ENCODE measurements at places on chromosomes 6 and 20. TPM values are rescaled to one million over a fixed set of nuclear protein-coding genes. Genes with fewer than 3 reads are reported as not detected.

Gene TFAP2D
- total RNA-seq = 0.92 TPM

Gene BMP5
- 5.5 TPM for total RNA-seq

Gene HS3ST5
- total RNA-seq = 26.1 TPM

Gene C6orf52
- 0.92 TPM for total RNA-seq

Gene SNAI1
- 0.23 TPM for total RNA-seq

Gene HLA-DMA
- total RNA-seq = 0.46 TPM

Gene MRAP2
- 30.4 TPM for total RNA-seq

Gene OVOL2
- total RNA-seq = not detected

Gene KHDRBS2
- 33.7 TPM for total RNA-seq

Gene PAK5
- total RNA-seq = 33.0 TPM

Gene TMEM170B
- 67.8 TPM for total RNA-seq

Gene ZSCAN16
- 8.8 TPM for total RNA-seq

Gene ARHGAP40
- total RNA-seq = not detected

Gene RPS6KA2
- total RNA-seq = 32.3 TPM
